ENCODE measurements at places on chromosomes 3 and 15.

DNA sequence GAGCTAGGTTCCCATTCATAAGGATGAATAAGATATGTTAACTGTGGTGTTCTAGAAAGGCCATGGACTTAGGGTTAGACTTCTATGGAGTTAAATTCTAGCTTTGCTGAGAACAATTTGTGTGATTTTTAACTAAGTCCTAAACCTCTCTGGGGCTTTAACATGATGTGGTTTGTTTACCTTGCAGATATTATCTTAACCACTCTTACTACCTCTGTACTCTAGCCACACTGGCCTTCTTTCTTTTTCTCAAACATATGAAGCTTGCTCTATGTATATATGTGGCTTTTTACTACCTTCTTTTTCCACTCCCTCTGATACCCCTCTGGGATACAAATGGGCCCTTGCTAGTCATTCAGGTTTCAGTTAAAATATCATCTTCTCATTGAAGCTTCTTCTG is 108.4 kb downstream of the ZNF609 start:
- DNase-seq: no peak

- peak; percentile 93 for DNase-seq
Measured at GRCh38 chr3:171876680-171877147, 33.6 kb downstream of the TMEM212 start.

DNA sequence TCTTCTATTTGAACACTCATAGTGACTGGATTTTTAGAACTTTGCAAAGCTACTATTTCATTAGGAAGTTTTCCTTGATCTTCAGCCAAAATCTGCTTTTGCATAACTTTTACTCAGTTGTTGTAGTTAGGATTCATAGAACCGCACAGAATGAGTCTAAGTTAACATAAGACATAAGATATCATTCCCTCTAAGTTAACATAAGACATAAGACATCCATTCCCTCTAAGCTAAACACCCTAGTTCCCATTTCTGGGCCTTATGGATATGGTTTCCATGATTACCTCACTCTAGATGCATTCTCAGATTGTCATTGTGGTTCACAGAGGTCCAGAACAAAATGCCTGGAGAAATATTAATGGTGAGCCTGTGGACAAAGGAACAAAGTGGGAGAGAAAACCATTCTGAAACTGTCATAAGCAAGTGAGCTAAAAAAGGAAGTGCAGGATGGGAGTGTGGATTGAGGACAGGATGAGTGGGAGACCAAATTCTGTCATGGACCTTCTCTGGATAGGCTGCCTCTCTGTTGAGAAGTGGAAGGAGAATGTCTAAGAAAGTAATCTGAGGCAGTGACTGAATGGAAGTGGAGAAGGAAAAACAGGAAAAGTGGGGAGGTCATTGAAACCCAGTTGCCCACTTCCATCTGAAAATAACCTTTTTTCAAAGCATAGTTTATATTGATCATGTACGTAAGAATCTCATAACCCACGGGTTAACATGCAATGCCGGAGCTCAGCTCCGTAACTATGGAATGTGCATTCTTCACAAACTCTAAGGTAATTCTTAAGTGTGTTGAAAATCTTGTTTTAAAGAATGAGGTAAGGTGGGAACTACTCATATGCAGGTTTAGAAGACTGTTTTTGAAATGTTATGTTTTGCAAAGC is 37.4 kb upstream of the SECISBP2L start:
- DNase-seq: peak; percentile 31

DNA sequence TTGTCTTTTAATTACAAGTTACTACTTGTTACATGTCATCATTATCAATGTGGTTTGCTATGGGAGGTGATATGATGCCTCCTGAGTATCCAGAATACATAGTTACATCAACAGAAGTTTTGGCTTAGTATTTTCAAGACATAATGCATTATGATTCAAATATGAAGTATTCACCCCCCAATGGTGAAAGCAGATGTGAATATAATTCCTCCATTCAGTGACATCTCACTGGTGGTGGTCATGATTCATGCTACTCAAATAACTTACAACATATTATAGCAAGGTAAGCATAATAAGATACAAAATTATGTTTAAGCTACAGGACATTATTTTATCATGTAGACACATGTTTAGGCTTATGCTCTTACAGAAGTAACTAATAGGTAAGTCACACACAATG is 34.9 kb upstream of the TTBK2 start:
- DNase-seq: peak; percentile 43

- DNase-seq: no peak
Measured at GRCh38 chr15:69841113-69841828, 256.4 kb downstream of the TLE3 start.

DNA sequence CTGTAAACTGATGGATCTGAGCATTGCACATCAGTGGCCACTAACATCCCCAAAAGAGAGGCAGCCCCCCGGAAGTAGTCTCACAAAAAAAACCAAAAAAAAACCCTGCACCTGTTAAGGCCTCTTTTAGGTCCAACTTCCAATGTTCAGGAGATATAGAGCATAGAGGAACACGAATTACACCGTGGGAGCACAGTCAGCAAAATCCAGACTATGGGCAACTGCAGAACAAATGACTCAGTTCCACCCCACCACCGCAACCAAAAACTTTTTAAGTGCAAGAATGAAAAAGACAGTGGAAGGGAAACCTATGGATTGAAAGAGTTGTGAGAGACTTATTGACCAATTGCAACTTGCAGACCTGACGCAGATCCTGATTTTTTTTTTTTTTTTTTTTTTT is 42.2 kb upstream of the NR2E3 start:
- no peak for DNase-seq

DNA sequence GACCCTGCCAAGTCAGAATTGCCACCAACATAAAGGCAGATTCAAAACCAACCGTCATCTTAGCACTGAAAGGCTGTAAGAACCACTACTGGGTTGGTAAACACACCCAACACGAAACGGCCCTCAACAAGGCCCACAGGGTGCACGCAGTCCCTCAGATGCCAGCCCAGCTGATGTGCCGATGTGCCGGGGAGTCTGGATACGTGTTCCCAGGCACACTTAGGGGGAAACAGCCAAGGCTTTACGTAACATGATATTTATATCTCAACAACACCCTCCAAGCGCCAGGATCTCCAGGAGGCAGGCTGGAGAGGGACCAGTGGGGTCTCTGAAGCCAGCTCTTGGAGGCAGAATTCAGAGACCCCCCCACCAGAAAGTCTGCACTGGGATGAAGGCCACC is 14.2 kb downstream of the POC1A start:
- DNase-seq: no peak

DNA sequence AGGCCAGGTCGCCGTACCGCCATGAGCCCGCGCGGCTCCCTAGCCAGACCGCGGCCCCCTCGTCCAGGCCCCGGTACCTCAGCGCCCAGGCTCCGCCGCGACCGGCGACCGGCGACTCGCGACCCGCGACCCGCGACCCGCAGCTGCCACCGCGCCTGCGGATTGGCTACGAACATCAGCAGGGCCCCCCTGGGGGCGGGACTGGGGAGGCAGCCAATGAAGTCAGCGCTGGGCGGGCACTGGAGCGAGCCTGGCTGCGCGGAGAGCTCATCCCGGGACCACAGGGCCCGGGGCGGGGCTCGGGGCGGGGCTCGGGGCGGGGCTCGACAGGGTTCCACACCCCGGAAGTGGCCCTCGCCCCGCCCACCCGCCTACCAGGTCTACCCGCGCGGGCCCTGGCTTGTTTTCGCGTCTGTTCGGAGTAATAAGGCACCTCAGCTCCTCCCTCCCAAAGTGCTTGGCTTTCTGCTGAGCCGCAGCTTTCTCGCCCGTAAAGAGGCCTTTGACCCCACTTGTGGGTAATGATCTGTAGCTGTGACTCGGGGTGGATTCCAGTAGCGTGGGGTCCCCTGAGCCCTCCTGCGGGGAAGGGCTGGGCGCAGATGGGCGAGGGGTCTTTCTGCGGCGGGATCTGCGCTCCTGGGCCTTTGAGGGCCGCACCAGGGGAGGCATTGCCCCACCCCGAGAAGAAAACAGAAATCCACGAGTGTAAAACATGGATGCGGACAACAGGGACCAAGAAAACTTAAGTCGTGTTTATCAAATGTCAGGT is at the start of gene LYSMD4:
Gene LYSMD4, minus strand, starts transcription at position 170 of the 772 bp plus-strand sequence. CDS start 1,438 bp downstream, outside the sequence.
- peak; percentile 42 for DNase-seq

- DNase-seq: no peak
Measured at GRCh38 chr3:155744626-155745324, at the start of gene PLCH1. PLCH1 (minus strand) TSS chr3:155745071; CDS start chr3:155704224, 40,847 bp downstream.

DNA sequence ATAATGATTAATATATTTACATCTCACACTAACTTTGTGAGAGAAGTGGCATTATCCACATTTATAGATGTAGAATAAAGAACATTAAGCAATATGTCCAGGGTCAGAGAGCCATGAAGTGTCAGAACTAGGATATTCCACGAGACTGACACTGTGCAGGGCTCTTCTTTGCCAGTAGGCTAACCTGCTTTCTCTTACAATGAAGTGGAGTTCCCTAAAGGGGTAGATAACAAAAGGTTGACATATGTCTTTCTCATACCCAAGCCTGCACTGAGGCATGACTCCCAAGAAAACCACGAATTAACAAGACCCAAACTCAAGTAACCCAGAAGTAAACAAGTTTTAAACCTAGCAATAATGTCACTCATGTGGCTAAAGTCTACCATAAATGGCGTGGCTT is 191.5 kb upstream of the SLC2A2 start:
- DNase-seq: no peak

DNA sequence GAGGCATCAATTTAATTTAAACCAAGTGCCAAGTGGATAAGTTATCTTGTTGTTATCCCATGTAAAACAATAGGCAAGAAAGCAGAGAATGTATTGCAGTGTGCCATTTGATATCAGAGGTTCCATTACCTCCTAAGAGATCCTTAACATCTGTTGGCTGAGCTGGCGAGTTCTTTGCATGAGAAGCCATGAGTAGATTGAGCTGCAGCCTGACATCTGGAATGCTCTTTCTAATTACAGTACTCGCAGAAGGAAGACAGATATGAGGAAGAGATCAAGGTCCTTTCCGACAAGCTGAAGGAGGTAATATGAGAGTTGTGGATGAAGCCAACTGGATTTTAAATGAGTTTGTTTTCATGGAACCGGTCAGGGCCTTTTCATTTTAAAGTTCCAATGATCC is 19.4 kb downstream of the TPM1 start:
- no peak for DNase-seq

DNA sequence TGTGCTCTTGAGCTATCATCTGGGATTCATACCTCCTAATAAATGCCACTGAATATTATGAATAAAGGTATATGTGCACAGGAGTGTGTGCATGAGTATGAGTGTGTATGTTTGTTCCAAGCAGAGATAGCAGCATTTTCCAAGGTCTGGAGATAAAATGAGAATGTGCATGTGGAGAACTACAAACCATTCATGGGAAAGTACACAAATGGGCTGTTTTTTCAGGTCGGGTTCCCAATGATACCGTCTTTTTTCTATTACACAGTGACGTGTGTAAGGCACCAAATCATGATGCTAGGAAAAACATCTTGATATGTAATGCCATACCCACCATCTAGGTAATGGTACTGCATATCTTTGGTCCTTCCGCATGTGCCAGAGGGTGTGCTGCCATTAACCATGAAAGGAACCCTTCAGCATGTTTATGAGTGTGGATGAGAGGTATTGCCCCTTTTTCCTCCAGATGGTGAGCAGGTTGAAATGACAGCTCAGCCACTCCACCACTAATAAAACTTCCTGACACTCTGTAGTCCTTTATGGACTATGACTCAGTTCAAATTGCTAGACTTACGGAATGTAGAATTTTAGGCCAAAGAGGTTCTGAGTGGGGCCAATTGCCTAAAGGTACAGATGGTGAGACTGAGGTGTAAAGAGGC is 36.4 kb upstream of the COPB2 start:
- no peak for DNase-seq

DNA sequence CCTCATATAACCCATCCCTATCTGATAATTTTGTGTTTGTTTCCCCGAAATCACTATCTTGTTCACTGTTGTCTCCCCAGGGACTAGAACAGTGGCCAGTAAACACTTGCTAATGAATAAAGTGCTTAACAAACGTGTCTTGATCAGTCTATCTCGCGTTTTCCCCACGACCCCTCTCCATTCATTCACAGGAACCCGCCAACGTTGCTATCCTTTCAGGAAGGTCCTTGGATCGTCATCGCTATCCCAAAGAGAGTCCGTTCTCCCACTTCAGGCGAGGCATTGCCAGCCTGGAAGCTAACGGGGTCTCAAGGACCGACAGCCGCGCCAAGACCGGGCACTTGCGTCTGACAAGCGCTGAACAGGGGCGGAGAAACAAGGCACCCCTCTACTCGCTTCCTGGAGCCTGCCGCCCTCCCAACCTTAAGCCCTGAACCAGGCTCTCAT is 344 bp downstream of the LINS1 start:
- no peak for DNase-seq

- no peak for DNase-seq
Measured at GRCh38 chr3:124397088-124397487, 333.2 kb upstream of the UMPS start.

DNA sequence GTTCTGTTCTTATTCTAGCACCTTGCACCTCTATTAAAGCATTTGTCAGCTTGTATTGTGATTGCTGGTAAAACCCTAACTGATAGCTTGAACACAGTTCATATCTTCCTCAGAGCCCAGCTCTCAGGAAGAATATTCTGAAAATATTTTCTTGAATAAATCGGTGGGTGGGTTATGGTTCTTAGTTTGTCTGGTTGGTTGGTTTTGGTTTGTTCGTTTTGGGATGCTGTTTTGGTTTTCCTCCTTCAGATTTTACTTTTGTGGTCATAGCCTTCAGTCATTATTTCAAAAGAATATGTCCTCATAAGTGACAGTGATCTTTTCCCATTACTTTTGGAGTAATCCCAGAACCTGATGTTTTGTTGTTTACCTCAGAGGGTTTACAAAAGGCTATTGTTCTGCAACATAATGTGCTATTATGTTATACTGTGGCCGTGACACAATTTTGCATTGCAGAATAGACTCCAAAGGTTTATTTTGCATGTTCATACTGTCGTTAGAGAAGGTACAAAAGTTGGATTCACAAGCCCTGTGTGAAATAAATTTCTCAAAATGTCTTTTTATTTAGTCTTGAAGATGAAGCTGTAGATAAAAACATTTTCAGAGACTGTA is 2.7 kb upstream of the TMEM87A start:
- no peak for DNase-seq

GRCh38 chr3:27976933-27977332 is 254.8 kb upstream of the EOMES start:
- no peak for DNase-seq

GRCh38 chr3:115248274-115248673 is 101.2 kb upstream of the ZBTB20 start:
- DNase-seq: no peak

DNA sequence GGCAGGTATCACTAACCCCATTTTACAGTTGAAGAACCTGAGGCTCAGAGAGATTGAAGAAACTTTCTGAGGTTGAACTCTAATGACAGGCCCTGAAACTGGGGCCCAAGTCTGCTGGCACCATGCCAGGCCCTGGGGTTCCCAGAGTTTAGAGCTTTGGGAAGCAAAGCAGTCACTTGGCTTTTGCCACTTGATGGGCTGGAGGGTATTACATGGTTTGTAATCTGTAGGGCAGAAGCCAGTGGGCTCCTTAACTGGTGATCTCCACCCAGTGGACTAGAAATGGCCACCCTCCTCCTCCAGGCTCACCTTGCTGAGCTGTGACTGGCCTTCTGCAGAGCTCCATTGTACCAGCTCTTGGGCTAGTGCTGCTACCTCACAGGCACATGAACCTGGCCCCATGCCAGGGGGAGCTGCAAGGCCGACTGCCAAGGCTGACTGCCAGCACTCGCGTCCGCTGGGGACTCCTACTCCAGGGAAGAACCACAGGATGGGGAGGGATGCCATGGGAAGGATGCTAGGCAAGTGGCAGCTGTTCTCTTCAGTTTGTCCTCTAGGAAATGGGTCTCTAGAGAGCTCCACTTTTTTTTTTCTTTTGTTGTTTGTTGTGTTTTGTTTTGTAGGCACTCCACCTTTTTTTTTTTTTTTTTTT is 104.8 kb downstream of the ETFA start:
- no peak for DNase-seq

- no peak for DNase-seq
Measured at GRCh38 chr15:57057134-57057930, 138.9 kb downstream of the TCF12 start.

Measured in GM04503 (cell line).